ENCODE measurements at places on chromosomes 7 and 10.

DNA sequence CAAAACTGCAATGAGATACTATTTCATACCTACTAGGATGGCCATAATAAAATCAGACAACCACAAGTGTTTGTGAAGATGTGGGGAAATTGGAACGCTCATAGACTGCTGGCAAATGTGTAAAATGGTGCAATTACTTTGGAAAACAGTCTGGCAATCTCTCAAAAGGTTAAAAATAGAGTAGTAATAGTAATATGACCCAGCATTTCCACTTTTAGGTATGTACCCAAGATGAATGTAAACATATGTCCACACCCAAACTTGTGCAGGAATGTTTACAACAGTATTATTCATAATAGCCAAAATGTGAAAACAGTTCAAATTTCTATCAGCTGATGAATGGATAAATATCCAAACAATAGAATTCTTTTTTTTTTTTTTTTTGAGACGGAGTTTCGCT lies 731.6 kb upstream of the ANKRD30A start:
- no peak for DNase-seq

DNA sequence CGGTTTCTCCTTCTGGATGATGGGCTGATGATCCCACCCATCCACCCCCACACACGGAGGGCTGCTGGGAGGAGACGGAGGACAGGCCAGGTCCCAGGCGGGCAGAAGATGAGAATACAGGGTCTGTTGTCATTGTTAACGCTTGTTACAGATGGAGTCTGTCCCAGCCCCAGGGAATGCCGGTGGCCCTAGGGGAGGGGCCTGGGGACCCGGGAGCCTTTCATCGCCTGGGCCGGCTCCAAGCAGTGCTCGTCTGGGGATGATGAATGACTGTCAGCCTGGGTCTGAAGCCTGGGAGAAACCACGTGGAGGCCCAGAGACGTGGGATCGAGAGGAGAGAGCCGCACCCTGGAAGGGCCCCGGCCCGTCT lies 69.2 kb downstream of the UNCX start:
- DNase-seq = no peak

DNA sequence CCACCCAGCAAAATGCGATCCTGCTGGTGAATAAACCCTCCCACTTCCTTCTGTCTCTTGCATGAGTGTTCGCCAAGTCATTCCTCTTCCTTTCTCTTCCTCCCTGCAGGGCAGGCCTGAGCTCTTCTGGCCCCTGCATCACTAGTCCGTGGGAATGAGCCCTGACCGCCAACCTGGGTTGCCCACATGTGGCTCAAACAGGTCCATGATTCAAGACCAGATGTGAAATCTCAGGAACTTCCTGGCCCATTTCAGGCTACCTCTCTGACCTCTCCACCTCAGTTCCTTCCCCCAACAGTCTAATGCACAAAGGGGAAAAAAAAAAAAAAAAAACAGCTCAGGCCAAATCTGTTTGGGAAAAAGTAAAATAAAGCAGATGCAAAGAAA lies 5.4 kb upstream of the YWHAG start:
- DNase-seq = no peak

DNA sequence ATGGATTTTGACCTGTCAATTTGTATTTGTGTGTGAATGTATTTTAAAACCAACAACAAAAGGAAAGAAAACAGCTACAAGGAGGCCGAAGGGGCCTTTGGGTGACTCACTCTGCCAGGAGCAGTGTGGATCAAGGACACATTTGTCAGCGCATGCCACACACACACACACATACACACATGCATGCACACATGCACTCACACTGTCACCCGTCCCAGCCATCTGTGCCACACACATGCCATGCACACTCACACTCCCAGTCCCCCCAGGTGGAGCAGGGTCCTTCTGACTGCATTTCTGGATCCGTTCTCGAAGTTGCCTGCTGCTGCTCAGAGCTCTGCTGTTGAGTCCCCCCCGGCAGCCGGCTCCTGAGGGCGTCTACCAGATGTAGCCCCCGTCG lies 26.0 kb downstream of the SPOCK2 start:
- DNase-seq = no peak

DNA sequence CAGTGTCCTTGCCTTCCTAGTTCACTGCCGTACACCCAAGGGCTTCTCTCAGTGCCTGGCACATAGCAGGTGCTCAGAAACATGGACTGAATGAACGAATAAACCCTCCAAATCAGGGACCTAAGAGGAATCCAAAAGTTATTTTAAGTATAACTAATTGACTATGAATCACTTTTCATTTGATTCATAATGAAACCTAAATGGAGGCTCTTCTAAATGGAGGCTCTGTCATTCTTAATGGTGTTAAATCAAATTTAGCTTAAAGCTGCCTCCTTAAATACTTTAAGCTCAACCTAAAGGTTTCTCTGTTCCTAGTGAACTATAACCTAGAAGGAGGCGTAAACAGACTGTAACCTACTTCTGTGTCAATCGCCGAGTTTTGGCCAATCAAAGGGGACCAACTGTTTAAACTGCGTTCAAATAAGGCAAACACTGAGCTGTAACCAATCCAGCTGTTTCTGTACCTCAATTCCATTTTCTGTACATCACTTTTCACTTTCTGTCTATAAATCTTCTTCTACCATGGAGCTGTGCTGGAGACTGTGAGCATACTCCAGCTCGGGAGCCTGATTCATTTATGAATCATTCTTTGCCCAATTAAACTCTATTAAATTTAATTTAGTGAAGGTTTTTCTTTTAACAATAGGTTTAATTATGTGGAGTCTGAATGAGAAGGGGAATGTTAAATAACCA lies 11.0 kb downstream of the PYROXD2 start:
- DNase-seq = no peak

- DNase-seq = no peak
These were observed 4.0 kb downstream of the HDAC9 start for GRCh38 chr7:18499407-18500177.

DNA sequence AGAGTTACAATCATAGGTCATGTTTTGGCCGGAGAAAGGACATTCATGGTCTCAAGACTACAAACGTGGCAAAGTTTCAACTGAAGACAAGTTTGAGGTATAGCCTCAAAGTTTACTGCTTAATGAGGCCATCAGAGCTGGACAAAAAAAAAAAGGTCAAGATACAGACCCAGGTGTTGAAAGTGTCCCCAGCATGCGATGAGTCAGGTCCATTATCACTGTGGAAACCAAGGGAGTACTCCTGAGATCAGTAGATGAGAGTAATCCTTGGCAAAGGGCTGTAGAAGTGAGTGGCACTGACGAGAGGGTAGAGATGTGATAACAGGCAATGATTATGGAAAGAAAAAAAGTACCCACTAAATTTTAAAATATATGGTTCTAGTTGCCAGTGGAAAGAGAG lies 80.1 kb upstream of the LRRN3 start:
- no peak for DNase-seq

- no peak for DNase-seq
These were observed 447.4 kb downstream of the GRM8 start for GRCh38 chr7:126805351-126805750.

- DNase-seq = no peak
These were observed 7.8 kb downstream of the ITPRIP start for GRCh38 chr10:104330168-104331110.

GRCh38 chr10:75042292-75042974 lies 69.0 kb upstream of the SAMD8 start:
- no peak for DNase-seq

DNA sequence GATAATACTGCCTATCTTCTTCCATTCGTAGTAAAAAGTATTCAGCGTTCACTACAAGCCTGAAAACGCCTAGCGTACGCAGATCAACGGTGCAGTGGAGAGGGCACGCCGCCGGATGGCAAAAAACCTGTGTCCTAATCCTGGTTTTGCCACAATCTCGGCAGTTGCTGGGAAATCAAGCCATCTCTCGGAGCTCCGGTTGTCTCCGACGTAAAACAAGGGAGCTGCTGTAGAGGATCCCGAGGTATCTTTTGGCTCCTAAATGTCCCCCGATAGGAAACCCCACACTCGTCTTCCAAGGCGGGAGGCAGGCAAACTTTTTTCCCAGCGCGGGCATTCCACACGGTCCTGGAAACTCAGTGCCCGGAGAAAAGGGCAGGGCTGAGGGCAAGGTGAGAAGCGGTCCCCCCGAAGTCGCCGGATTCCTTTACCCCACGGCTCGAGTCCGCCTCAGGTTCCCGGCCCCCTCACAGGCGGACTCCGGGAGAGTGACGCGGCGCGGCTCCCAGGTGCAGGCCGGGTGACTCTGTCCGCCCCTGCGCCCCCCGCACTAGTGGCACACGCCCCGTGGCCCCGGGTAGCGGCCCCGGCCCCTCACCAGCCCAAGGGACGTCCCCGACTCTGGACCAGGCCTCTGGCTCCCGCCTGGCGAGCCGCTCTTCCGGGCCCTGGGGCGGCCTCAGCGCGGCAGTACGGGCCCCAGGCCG lies 649 bp downstream of the IDE start:
- DNase-seq = no peak

- DNase-seq = no peak
These were observed 140.8 kb downstream of the TSPAN12 start for GRCh38 chr7:120717166-120717565.

GRCh38 chr10:121409466-121410104 lies 188.7 kb downstream of the FGFR2 start:
- DNase-seq = no peak

DNA sequence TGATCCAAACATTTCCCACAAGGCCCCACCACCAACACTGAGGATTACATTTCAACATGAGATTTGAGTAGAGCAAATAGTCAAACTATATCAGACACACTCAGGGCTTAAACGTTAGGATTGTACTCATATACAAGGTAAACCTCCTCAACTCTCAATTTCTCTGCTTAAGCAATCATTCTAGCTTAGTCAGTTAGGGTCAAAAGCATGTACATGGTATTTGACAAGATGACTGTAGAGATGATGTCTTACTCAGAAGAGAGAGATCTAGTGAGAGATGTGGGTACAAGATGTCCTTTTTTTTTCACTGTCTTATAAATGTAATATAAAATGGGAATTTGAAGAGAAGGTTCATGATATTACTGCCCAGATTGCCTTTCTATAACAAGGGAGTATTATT lies 270.1 kb downstream of the PRKG1 start:
- DNase-seq = no peak

- no peak for DNase-seq
These were observed 1.6 kb upstream of the ORAI2 start for GRCh38 chr7:102431617-102432298.

GRCh38 chr10:106410331-106410730 lies 754.2 kb downstream of the SORCS1 start:
- DNase-seq = no peak

- DNase-seq = no peak
These were observed 322 bp upstream of the RAMP3 start for GRCh38 chr7:45157286-45157652.

- no peak for DNase-seq
These were observed 21.9 kb downstream of the ARHGAP22 start for GRCh38 chr10:48582970-48583369.

GRCh38 chr10:110411047-110411410 lies 86.7 kb upstream of the DUSP5 start:
- DNase-seq = no peak

- DNase-seq = no peak
These were observed 17.1 kb upstream of the HTR5A start for GRCh38 chr7:155053002-155053401.

DNA sequence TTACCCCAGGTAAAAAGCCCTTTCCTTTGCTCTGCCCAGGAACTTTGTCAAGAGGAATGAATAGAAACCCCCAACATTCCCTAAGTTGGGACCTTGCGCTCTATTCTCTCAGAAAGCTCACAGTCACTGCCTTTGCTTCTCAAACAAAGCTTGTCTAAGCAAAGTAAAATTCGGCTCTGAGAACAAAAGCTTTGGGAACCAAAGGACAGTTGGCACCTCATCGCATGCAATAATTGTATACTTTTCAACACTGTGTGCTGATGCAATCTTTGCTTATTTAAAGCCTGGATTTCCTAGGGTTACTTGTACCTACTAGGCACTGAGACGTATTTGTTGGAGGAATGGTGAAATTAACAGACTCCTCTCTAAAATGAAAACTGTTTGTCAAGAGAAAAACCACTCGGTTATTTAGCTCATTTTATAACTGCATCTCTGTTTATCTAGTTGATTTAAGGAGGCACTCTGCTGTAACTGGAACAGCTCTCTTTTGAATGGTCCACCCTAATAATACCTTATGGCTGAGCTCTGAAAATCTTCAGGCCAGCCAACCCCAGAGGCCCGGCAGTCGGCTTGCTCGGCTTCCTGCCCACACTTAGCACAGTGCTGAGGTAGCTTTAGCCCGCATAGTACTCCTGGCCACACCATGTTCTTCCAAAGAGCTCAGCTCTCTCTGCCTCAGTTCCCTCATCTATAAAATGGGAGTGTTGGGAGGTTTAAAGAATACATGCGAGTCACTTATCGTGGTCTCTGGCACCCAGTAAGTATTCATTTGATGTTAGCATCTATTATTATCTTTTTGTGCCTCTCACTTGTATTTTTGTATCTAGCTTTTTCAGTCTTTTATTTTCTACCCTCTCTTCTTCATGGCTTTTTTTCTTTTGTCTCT lies 80.2 kb upstream of the PRR15 start:
- no peak for DNase-seq

- DNase-seq = no peak
These were observed 31.9 kb downstream of the DLD start for GRCh38 chr7:107922886-107923285.

- no peak for DNase-seq
These were observed 515.3 kb downstream of the GRID1 start for GRCh38 chr10:85851325-85851724.

DNA sequence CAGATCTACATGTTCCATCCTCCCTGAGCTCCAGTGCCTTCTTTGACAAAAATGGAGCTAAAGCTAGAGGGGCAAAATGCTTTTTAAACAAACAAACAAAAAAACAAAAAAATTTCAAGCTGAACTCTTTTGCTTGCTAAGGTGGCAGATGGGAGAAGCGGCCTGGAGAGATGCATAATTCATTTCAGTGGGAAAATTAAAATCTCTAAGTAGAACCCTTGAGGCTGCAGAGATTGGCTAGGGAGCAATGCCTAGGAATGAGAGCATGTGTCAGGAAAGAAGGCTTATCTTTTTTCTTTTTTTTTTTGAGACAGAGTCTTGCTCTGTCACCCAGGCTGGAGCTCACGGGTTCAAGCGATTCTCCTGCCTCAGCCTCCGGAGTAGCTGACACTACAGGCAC lies 46.4 kb upstream of the SAMD8 start:
- DNase-seq = no peak

GRCh38 chr7:42642699-42643098 lies 269.2 kb downstream of the C7orf25 start:
- no peak for DNase-seq

GRCh38 chr7:28474282-28474638 lies 61.9 kb downstream of the CREB5 start:
- DNase-seq = no peak

DNA sequence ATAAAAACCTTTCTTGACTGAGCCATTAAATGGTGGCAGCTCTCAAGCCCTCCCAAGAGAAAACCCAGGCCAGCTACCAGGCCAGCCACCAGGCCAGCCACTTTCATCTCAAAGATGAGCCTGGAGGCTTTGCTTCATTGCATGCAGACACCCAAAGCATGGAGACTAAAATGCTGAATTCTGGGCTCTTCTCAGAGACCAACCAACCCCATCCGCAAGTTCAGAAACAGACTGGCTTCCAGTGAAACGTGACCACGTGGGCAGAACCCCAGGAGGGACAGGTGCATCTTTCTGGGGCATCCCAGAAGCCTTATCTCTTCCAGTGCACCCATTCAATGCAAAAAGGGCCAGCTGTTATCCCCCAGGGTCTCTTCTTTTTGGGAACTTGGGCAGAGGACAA lies 20.9 kb downstream of the CHST15 start:
- no peak for DNase-seq

GRCh38 chr7:24401628-24402593 lies 117.9 kb downstream of the NPY start:
- DNase-seq = no peak

Measured in NCI-H1048 (cell line).